Large intestine (tissue), 12 donors: ENCODE measurements at places on chromosomes 7 and 10. TPM values are rescaled to one million over a fixed set of nuclear protein-coding genes. Genes with fewer than 3 reads are reported as not detected.

DNA sequence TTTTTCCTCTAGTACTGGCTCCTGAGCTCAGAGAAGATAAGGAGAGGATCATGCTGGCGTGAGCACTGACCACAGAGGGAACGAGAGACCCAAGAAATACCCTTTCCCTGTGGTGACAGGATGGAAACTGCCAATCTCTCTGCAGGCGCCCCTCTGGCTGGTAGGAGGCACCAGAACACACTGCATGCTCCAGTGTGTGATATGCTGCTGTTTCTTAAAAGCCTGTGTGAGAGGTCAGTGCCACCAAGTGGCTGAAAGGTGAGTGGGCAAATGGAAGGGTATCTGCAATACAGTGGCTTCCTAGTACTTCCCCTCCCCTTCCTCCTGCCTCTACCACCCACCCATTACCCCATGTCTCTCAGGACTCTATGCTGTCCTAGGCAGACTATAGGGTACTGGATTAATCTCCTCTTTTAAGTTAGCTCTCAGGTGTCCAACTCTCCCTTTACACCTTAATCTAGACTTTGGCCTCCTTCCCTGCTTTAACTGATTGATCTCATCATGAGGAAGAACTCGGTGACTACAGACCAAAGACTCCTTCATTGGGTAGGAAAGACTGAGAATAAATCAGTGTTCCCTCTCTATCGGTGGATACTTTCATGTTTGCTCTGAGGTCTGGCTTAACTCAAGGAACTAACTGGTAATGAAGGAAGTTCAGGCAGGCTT, 283.6 kb downstream of the ADRA2A start:
- peak; percentile 33 for DNase-seq

GRCh38 chr10:124392626-124393342, 25.9 kb downstream of the OAT start:
- DNase-seq, result no peak

- no peak for DNase-seq
These were observed 25.4 kb downstream of the BTBD16 start for GRCh38 chr10:122296363-122297120.

- DNase-seq, result peak; percentile 70
These were observed 17.1 kb downstream of the PDLIM1 start for GRCh38 chr10:95273393-95274312.

DNA sequence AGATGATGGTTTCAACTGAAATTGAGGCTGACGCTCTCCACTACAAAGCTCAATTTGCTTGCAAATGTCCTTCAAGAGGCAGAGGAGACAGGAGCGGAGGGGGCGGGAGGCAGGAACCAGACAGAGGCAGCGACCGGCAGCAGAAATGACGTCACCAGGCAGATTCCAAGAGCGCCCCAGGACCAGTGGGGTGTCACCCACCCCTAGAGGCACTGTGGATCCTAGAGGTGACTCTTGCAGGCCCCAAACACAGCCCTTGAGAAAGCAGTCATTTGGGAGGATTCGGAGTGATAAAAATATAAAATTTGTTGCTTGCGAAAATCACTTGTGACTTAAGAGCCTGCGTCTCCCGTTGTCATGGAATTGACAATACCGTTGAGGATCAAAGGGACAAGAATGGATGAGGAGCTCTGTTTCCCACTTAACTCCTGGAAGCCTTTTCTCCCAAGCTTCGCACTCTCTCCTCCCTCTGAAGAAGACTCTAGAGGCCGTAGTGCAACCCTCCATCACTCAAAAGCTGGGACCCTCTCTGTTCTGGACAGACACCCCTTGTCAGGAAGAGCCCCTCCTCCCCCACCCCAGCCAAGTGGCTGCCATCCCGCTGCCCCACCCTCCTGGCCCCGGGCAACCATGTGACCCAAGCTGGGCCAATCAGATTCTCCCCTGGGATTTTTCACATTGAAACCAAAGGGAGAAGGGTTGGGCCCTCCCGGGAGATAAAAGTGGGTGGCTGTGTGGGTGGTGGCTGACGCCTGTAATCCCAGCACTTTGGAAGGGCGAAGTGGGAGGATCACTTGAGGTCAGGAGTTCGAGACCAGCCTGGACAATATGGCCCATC, 16.3 kb upstream of the SLC29A4 start:
- DNase-seq, result no peak

DNA sequence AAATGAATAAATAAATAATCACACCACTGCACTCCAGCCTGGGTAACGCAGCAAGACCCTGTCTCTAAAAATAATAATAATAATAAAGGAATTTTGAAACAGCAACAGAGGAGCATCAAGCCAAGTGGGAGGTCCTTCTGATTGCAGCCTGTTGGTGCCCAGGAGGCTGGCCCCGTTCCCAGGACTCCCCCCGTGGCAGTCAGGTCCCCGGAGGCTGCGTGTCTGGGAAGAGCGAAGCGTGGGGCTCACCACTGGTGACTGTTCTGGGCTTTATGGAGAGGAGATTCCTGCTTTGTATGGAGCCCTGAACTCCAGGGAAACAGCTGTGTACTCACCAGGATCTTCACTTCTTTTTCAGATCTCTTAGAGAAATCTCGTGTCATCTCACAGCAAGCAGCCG, 19.3 kb upstream of the MYH16 start:
- no peak for DNase-seq

Gene ZNF22
- 35.7 TPM for polyA plus RNA-seq
